ENCODE measurements at places on chromosomes 5 and 9.

GRCh38 chr9:27584931-27585330 lies 11.7 kb upstream of the C9orf72 start:
- DNase-seq: no peak

- no peak for DNase-seq
Measured at GRCh38 chr5:124524552-124525232, 221.7 kb downstream of the ZNF608 start.

DNA sequence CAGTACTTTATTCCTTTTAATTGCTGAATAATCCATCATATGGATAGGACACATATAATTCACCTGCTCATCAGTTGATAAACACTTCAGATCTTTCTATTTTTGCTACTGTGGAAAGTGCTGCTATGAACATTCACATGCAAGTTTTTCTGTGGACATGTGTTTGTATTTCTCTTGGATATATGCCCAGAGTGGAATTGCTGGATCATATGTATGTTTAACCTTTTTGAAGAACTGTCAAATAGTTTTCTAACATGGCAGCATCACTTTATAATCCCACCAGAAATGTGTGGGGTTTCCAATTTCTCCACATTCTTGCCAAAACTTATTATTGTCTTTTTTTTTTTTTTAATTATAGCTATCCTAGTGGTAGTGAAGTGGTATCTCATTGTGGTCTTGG lies 15.1 kb downstream of the CARTPT start:
- DNase-seq: no peak

- DNase-seq: no peak
Measured at GRCh38 chr5:175001311-175001710, 276.9 kb downstream of the MSX2 start.

GRCh38 chr5:175828651-175829050 lies 42.7 kb upstream of the CPLX2 start:
- no peak for DNase-seq

DNA sequence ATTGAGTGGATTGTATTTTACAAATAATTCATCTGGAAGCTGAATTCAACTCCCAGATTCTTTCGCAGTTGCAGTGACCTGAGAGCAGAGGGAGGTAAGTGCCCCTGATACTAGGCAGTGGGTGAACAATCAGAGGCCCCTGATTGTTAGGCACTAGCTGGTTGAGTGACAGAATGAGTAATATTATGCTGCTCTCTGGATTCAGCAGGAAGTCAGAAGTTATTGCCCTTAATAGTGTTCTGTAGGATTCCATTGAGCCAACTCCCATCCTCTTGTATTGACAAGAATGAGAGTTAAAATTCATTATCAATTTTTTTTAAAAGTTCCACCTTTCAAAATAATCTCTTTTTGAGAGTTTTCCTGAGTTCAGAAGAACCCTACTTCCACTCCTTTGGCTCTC lies 301.2 kb downstream of the DTWD2 start:
- no peak for DNase-seq

DNA sequence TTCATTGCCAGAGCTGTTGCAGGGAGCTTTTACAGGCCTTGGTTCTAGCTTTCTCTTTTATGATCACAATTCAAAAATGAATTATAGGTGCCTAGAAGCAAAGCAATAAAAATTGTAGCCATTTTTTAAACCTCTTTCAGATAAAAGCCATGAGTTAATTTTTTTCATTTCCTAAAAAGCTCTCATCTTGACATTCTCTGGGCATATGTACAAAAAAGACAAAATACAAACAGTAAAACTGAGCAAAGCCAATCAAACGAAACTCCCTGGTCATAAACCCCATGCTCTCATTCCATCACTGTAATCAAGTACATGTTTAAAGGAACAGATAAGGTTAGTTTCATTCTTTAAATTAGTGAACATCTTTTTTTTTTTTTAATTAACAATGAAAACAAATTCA lies 101.9 kb downstream of the ERCC6L2 start:
- no peak for DNase-seq

DNA sequence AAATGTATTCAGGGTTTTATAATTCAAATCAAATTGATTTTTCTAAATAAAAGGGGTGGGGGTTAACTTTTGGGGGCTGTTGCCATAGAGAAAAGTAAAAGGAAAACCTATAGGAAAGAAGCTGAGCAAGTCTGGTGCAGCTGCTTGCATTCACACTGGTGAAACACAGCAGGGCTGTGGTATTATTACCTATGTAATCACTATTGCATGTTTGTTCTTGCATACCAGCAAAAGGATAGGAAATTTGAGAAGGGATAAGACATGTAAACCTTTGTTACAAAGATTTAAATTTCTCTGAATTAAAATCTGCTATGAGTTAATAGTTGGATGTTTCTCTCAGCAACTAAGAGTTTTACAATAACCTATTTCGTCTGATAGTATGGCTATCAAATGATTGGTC lies 346.7 kb downstream of the EFNA5 start:
- no peak for DNase-seq

GRCh38 chr5:6193310-6193709 lies 185.0 kb downstream of the MED10 start:
- no peak for DNase-seq

DNA sequence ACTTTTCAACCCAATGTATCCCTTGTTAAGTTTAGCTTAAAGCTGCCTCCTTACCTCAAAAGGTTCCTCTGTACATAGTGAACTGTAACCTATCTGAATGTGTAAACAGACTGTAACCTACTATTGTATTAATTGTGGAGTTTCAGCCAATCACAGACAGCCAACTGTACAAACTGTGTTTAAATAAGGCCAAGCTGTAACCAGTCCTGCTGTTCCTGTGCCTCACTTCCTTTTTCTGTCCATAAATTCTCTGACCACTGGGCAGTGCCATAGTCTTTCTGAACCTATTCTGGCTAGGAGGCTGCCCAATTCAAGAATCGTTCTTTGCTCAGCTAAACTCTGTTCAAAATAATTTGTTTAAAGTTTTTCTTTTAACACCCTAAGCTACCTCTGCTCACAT lies 74.7 kb upstream of the DAPK1 start:
- no peak for DNase-seq

- no peak for DNase-seq
Measured at GRCh38 chr5:179326122-179326927, 18.9 kb downstream of the ADAMTS2 start.

- no peak for DNase-seq
Measured at GRCh38 chr5:378301-378891, 56.9 kb downstream of the AHRR start.

DNA sequence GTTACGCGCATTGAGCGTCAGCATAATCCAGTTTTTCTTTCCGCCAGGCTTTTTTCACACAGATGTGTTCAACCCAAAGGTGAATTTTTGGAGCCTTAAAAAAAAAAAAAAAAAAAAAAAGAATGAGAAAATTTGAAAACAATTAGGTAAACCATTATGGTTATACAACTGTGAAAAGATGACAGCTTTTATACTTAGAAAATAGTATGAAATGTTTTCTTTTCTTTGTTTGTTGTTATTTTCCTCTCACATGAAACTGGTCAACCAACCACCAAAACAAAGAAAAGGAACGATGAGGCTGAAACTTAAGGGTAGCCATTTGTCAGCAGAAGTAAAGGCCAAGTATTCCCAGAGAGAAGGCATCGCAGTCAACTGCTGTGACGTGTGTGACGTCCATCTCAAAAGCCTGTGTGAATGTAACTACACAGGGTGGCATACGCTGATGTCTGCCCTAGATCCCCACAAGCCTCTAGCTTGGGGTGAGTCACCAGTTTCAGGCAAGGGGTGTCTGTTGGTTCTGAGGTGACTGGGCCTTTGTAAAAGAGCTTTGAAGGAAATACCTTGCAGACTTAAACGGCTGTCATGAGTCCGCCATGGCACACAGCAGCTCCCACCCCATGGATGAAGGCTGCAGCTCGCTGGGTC lies 182.9 kb downstream of the AOPEP start:
- no peak for DNase-seq

DNA sequence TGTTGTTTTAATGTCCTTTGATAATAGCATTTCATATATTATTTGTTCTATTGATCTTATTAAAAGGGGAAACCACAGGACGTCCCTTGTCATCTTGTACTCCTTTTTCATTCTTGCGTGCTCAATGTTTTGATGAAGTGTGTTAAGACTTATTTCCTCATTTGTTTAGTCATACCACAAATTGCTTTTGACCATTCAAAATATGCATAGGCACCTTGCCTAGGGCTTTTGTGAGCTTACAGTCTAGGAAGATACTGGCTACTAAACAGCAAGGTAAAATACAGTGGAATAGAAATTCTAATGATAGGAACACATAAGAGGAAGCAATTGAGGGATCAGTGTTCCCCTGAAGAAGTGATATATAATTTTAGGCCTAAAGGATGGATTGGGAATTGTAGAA lies 190.3 kb downstream of the WDR70 start:
- no peak for DNase-seq

DNA sequence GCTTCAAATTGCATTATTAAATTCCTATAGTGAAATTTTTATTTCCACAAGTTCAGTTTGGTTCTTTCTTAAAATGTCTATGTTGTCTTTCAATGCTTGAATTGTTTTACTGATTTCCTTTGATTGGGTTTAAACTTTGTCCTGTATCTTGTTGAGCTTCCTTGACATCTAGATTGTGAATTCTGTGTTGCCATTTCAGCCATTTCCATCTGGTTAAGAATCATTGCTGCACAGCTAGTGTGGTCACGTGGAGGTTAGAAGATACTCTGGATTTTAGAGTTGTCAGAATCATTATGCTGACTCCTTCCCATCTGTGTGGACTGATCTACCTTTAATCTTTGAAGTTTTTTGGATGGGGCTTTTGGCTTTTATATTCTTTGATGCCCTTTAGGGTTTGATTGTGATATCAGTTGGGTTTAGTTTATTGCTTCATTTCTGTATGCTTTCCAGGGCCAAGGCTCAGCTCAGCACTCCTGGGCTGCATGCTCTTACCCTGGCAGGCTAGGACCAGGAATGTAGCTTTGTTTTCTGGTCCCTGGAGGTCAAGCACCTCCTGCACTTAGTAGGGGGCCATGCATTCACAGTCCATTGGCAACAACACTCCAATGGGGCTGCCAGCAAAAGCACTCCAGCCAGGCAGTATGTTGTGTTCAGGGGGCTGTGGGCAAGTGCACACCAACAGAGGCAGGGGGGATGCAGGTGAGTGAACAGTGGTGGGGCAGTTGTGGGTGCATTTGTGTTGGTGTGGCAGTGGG lies 141.4 kb downstream of the PRR16 start:
- no peak for DNase-seq

DNA sequence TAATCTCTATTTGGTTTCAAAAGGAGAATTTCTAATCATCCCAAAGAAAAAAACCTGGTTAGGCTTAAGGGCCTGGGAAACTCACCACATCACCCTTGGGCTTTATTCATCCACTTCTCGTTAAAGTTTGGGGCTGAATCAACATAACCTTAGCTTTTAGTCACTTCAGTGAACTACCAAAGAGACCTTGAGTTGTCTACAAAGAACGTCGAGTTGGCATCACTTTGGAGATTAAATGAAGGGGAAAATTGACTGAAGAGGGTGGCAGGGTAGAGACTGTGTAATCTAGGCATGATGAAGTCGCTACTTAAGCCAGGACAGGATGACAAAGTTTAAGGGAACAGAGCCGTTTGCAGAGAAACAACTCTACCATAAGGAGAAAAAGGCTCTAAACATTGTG lies 341.4 kb downstream of the RAB3C start:
- DNase-seq: no peak

DNA sequence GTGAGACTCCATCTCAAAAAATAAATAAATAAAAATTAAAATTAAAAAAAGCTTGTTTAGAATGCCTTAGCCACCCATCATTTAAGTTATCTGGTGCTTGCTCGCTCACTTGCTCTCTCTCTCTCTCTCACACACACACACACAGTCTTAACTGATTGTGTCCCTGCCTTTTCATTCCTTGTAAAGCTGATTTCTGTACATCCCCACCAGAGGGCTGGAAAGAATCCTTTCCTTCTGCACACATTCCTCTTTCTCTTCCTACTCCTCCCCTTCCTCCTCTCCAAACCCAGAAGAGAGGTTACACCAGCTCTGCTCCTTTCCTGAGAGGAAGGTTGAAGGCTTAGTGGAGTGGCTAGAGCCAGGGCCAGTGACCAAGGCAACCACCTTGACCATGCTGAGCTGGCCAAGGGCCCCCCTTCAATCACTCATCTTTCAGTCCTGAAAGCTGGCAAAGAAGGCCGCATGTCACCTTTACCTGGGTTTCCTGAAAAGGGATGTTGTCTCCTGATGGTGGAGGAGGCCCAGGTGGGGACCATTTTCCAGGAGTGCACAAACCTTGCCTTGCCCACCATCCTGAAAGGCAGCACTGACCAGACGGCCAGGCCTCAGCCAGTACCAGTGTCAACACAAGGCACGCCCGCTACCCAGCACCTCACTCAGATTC lies 25.6 kb downstream of the STK10 start:
- no peak for DNase-seq

- DNase-seq: no peak
Measured at GRCh38 chr5:15606197-15606596, 106.2 kb downstream of the FBXL7 start.

DNA sequence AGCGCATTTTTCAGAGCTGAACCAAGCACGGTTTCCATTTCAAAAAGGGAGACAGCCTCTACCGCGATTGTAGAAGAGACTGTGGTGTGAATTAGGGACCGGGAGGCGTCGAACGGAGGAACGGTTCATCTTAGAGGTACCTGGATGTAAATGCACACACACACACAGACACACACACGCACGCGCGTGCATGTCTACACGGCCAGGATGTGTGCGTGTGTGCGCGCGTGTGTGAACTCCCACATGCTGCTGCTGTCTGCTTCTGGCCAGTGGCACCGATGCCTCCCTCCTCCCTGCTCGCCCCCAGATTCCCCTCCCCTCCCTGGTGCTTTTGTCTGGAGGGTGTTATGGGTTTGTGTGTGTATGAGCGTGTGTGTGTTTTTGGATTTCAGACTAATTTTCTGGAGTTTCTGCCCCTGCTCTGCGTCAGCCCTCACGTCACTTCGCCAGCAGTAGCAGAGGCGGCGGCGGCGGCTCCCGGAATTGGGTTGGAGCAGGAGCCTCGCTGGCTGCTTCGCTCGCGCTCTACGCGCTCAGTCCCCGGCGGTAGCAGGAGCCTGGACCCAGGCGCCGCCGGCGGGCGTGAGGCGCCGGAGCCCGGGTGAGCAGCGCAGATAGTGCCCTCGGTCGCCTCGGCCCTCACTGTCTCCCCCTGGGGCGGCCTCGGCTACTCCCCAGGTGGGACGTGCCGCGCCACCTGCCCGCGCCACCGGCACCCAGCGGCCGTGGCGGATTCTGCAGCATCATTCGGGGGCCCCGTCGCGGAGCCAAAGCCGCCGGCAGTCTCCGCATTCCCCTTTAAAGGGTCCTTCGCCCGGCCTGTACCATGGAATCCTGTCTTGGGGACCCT lies at the start of gene NTRK2:
Gene NTRK2, plus strand, starts transcription at position 442 of the 850 bp plus-strand sequence. CDS start 1,020 bp downstream, outside the sequence.
- DNase-seq: no peak

All from T-cell (primary cell).